ENCODE measurements at places on chromosomes 3 and 15.

DNA sequence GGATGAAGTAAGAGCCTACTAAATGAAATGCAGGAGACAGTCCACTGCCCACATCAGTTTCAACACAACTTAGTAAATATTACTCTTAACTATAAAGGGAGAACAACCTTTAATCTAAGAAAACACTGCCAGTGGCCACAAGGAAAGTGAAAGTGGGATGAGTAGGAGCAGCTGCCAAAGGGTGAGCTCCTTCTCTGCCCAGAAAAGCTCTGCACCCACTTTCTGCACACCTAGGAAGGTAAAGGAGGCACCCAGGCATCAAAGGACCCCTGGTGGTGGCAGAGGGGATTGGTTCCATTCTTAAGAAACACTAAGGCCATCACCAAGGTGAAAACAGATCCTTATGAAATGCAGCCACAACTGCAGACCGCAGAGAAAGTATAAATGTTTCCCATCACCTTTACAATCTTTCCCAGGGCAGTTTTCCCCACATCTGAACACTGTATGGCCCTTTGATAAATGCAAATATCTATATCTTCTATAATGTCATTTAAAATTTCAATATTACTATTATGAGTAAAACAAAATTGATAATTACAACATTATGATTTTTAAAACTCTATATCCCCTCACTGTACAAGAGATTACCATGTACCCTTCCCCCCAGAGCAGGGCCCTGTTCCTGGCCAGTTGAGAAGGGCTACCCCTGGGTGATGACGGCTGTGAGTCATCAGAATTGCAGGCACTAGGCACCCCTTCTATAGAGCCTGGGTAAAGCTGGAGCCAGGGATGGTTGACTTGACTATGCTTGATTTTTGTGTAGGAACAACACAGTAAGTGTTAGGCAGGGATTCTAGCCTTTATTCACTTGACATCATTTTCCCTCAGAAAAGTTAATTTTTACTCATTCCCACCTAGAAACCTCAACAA, 92.0 kb downstream of the SNRK start:
- H3K27ac ChIP-seq: no peak overlapping the region
- peaks cover 2% of the 10 kb centered on the region for H3K36me3 ChIP-seq
- H3K4me3 ChIP-seq: no peak overlapping the region

DNA sequence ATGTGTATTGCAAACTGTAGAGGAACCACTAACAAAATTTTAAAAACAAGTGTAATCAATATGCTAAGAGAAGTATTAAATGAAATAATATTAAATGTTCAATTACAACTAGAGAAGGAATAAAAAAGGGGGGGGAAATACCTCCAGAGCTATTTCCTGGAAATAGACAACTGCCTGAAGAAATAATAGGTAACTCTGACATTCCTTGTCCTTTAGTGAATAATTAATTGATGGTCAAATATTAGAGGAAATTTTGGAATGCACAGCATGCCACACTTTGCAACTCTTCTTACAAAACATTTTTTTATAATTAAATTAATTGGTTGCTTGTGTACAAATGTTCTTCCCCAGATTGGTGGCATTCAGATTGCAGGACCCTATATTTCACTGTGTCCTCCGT, 342.6 kb upstream of the COL8A1 start:
- no peaks in the 10 kb centered on the region for H3K36me3 ChIP-seq
- H3K4me3 ChIP-seq: no peak overlapping the region
- no peaks in the 10 kb centered on the region for H3K27me3 ChIP-seq
- H3K4me1 ChIP-seq: no peaks in the 10 kb centered on the region
- no peak for DNase-seq

- no peak overlapping the region for H3K27ac ChIP-seq
- H3K4me1 ChIP-seq: no peaks in the 10 kb centered on the region
- H3K27me3 ChIP-seq: peaks cover 23% of the 10 kb centered on the region
- DNase-seq: no peak
- no peaks in the 10 kb centered on the region for H3K36me3 ChIP-seq
- H3K4me3 ChIP-seq: no peak overlapping the region
Measured at GRCh38 chr3:42705962-42706585, 3.5 kb upstream of the HHATL start.

DNA sequence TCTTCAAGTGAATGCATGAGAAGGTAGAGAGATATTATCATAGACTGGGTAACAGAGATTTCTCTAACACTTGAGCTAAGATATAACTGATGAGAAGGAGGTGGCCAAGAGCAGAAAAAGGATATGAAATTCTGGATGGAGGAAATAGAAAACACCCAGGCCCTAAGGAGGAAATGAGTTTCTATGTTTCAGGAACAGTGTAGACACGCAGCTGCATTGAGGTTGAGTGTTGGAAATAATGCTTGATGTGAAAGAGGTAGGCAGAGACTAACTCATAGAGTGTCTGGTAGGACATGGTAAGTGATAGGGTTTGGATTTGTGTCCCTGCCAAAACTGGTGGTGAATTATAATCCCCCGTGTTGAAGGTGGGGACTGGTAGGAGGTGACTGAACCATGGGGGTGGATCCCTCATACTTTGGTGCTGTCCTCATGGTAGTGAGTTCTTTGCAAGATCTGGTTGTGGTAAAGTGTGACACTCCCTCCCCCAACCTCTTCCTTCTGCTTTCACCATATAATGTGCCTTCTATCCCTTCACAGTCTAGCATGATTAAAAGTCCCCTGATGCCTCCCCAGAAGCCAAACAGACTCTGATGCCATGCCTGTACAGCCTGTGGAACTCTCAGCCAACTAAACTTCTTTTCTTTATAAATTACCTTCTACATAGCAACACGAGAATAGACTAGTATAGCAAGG, 787.3 kb downstream of the EDEM1 start:
- H3K27ac ChIP-seq: no peak overlapping the region
- H3K36me3 ChIP-seq: no peaks in the 10 kb centered on the region
- no peaks in the 10 kb centered on the region for H3K27me3 ChIP-seq
- H3K4me3 ChIP-seq: no peak overlapping the region
- no peak for DNase-seq

DNA sequence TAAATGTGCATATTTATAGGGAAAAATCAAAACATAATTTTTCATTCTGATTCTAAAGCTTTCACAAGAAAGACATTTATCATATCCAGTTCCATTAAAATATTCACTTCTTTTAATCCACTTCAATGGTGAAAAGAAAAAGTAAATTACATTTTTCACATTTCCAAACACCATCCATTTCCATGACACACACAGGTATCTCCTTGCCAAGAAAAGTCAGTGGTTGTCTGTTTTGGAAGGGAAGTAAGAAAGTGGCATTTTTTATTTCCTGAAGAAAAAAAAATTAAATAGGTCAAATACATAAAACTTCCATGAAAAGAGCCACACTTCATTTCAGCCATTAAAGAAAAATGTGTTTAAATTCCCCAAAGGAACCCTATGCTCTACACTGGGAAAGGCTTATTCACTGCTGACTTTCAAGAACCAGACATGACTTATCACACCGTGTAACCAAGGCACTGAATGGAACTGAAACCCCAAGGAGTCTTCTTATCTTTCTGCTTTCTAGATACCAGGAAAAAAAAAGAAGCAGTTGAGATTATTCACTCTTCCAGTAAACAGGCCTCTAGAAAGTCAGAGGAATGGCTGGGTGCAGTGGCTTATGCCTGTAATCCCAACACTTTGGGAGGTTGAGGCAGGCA, 44.5 kb downstream of the OSBPL10 start:
- peak overlapping the region; percentile 37 for H3K4me3 ChIP-seq
- no peaks in the 10 kb centered on the region for H3K27me3 ChIP-seq
- no peak for DNase-seq
- H3K36me3 ChIP-seq: peaks cover 2% of the 10 kb centered on the region
- H3K27ac ChIP-seq: peak overlapping the region; percentile 29
- peaks cover 32% of the 10 kb centered on the region for H3K4me1 ChIP-seq

GRCh38 chr3:82707035-82707434, 945.6 kb upstream of the GBE1 start:
- no peak overlapping the region for H3K4me3 ChIP-seq
- H3K27ac ChIP-seq: no peak overlapping the region
- H3K27me3 ChIP-seq: no peaks in the 10 kb centered on the region
- H3K36me3 ChIP-seq: no peaks in the 10 kb centered on the region
- H3K4me1 ChIP-seq: no peaks in the 10 kb centered on the region

All from memory B cell (primary cell).